ENCODE measurements at places on chromosomes 5 and 9. TPM values are rescaled to one million over a fixed set of nuclear protein-coding genes. Genes with fewer than 3 reads are reported as not detected.

The APBA1 gene
- polyA plus RNA-seq = 0.03 TPM

- DNase-seq = no peak
These were observed 125.9 kb upstream of the ANKRD55 start for GRCh38 chr5:56358703-56359681.

GRCh38 chr5:40672425-40672824 is 7.3 kb upstream of the PTGER4 start:
- peak; percentile 50 for DNase-seq

DNA sequence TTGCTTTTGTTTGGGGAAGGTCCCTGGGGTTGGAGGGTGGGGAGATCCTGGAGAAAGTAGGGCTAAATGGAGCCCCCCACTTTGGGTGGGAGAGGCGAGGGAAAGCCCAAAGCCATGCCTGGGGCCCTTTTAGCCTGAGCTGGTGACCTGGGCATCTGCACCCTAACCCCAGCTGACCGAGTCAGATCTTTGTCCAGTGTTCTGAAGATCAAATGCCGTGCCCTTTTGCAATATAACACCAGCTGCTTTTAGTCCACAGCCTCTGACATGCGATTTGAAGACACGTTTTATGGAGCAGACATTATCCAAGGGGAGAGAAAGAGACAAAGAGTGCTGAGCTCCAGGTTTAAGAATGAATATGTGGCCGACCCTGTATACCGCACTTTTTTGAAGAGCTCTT is 416.5 kb downstream of the KDM4C start:
- DNase-seq = no peak

The MCCC2 gene
- polyA plus RNA-seq = 25.7 TPM

DNA sequence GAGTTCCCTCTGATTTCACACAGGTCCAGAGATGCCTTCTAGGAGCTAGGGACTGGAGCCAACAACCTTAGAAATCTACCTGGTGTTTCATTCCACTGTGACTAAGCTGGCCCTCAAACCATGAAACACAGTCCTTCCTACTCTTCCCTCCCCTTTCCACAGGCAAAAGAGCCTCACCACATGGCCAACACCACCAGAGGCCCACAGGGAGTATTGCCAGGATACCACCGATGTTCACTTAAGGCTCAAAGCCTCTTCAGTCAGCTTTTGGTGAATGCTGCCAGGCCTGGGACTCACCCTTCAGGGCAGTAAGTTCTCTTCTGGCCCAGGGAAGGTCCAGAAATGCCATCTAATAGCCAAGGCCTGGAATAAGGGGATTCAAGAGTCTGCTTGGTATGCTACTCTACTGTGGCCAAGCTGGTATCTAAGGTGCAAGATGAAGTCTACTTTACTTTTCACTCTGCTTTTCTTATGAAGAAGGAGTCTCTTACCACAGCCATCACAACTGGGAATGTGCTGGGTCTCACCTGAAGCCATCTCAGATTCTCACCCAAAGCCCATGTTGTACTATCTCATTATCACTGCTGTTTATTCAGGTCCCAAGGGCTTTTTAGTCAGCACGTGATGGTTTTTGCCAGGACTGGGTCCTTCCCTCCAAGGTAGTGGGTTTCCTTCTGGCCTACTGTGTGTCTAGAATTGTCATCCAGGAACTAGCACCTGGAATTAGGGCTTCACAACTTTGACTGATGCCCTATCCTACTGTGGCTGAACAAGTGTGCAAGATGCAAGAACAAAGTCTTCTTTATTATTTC is 1018.4 kb downstream of the TAF11L14 start:
- no peak for DNase-seq

The ISL1 gene
- not detected for polyA plus RNA-seq

DNA sequence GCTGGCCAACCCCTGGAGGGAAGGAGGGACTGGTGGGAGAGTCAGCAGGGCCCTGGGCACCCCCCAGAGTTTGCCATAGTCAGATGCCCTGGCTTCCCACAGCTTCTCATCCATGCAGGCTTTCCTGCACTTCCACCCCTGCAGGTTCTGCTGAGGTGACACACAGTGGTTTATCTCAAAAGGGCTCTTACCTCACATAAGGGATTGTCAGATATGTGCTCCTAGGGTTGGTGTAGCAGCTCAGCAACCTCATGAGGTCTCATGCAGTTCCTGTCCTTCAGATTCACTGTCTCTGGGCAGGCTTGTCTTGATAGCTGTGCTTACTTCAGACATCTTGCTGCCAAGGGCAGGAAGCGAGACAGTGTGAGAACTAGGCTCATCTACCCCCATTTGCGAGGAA is 143.4 kb downstream of the KDM4C start:
- no peak for DNase-seq

DNA sequence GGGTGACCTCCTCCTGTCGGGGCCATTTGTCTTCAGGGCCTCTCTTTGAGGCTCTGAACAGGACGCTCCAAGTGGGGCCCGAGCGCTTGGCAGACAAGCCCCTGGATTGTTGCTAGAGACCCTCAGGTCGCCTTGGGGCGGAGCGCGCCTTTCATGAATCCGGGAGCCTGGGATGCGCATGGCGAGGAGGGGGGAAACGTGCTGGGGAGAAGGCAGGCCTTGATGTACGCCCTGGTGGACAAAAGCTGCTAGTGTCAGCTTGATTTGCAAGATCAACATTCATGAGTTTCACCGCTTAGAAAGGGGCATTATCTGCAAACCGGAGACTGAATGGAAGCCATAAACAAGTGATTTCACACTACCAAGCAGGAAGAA is 226.3 kb downstream of the SMARCA2 start:
- no peak for DNase-seq

DNA sequence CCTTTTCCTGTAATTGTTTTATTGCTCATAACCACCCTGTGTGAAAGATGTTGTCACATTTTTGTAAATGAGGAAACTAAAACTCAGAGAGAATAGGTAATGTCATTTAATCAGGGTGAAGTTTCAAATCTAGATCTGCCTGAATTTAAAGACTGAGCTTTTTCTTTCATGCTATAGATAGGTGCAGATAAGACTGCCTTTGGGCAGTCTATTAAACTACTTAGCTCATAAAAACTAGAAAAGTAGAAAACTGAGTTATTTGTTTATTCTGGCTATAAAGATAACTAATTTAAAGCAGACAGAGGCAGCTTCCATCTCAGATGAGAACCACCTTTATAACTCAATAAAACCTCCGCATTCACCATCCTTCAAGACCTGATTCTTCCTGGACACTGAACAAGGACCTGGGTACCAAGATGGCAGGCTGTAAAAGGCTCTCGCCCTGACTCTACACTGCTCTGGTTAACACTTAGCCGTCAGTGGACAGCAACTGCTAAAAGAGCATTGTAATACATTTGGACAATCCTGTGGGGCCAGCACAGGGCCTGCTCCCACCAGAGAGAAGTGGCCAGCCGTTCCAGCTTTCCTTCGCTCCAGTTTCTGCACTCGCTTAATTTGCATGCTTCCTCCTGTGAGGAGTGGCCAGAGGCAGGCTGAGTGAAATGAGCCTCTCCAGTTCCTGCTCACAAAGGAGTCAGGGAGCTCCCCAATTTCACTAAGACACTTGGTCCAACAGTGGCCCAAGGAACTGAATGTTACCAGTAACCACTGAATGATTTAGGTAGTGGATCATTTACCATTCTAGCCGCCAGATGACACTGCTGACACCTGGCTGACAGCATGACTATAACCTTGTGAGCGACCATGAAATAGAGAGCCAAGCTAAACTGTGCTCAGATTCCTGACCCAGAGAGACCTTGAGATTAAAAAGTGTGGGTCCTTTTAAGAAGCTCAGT is 566.4 kb downstream of the EFNA5 start:
- DNase-seq = no peak

DNA sequence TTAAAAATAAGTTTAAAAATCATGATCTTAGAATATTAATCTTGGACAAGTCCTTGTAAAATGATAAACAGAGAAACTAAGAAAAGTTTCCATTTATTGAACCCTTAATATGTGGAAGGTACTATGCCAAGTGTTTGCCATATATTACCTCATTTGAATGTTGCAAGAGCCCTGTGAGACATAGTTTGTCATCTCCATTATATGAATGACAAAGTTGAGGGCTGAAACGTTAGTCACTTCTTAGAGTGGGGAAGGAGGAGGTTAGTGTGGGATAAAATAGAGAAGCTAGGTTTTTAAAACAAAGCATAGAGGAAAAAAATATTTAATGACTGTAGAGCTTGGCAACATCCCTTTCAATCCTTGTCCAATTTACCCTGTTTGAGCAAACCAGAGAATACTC is 2.0 kb downstream of the TNC start:
- no peak for DNase-seq

The PCDHB11 gene
- not detected for polyA plus RNA-seq
